ENCODE measurements at places on chromosomes 13 and 19.

DNA sequence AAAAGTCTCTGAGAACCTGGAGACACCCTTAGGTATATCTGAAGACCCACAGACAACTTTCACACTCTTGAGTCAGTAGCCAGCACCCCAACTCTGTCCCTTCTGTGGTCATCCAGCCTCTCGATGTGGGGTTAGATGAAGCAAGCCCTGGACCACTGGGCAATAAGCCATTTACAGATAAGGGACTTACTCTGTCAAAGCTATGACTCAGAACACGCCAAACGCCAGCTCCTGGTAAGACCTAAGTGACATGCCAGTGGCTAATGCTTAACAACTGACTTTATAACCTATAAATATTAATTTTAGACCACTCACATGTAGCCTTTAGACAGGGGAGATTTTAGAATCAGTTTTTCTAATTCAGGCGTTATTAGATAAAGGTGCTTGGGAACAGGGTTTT lies 85.7 kb downstream of the SHISA2 start:
- DNase-seq, result no peak

DNA sequence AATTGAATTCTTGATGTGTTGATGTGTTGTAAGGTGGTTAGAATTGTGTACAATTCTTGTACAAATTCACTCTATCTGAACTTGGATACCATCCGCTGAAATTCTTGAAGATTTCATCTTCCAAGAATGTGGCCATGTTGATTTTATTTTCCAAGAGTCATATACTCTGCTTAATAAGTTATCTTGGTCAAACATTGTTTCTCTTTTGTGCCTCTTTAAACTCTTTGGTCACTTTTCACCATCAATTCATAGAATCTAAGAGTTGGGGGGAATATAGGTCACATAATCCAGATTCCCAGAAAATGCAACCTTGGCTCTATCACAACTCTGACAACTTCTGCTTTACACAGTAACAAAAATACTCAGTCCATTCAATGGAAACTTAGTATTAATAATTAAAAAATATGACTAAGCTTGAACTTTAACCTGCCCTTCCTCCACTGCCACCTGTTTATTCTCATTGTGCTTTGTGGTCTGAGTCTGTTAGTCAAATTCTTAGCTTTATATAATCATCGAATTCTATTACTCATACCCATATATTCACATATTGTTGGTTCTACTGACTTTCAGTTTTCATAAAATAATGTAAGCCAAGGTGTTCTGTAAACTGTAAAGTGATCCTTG lies 373.2 kb downstream of the LMO7 start:
- no peak for DNase-seq

- no peak for DNase-seq
Observed at GRCh38 chr19:38708413-38709024, 35.8 kb downstream of the CAPN12 start.

DNA sequence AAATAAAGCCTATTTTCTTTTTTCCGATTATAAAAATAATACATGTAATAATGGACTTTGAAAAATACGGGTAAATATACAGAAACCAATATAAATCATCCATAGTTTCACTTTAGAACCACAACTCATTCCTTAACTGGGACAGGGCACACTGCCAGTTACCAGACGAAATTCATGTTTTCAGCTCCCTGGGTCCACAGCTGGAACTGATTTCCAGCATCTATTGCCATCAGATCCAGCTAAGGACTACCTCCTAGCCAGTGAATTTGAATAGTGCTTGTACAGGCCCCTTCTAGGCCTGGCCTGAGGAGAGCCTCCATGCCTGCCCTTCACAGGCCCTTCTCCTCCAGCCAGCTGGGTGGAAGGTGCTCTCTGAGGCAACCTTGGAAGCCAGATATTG lies 30.0 kb upstream of the ATP12A start:
- DNase-seq, result no peak

- no peak for DNase-seq
Observed at GRCh38 chr13:90055121-90055520, 1292.4 kb upstream of the MIR17HG start.

- no peak for DNase-seq
Observed at GRCh38 chr13:55563267-55563666, 1577.5 kb upstream of the PRR20A start.

DNA sequence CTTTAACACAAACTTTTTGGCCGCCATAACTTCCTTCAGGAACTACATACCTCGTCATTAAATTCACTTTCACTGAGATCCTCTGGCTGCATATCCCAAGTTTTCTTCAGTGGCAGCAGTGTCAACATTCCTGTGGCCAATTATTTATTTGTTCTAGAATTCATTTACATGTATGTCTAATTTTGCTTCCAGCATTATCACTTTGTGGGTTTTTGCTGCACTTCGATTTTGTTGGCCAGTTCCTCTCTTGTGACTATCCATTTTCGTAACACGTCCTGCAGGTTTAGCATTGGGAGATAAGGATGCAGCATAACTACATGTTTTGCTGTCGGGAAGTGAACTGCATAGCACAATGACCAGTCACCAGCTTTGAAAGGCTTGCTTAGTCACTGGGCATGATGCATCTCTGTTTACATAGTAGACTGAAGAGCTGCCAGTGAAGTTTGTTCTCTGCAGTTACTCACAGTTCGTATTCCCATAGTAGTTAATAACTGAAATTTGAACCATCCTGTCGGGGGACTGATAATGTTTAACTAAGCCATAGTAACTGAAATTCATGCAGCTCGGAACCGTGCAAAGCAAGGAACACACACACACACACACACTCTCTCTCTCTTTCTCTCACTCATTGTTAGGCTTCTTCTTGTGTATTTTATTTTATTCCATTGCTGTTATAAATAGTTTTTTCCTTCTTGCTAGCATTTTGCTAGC lies 28.3 kb downstream of the ZNF507 start:
- no peak for DNase-seq

- no peak for DNase-seq
Observed at GRCh38 chr19:43723588-43723987, 7.7 kb downstream of the IRGC start.

DNA sequence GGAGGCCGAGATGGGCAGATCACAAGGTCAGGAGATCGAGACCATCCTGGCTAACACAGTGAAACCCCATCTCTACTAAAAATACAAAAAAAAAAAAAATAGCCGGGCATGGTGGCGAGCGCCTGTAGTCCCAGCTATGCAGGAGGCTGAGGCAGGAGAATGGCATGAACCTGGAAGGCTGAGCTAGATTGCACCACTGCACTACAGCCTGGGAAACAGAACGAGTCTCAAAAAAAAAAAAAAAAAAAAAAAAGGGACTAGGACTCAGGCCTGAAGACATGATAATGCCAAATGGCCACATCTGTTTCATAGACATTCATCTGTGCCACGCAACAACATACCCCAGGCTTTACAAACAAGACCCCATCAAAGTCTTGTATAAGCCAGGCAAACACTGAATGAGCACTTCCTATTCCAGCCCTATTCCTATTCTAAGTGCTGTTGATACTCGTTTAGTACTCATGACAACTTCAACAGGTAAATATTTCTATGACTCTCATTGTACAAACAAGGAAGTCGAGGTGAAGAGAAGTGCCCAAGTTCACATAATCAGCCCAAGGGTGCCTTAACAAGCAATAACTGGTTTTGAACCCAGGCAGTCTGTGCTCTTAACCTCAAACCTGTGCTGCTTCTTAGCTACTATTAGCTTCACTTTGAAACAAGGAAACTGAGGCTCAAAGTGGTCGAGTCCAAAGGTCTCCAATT lies 1.7 kb downstream of the B9D2 start:
- no peak for DNase-seq
